Activated CD8-positive, alpha-beta memory T cell treated with anti-CD3 and anti-CD28 coated beads for 24 hours (primary cell): ENCODE measurements at places on chromosomes 7 and 10.

- DNase-seq, result no peak
Measured at GRCh38 chr10:5534051-5534821, 9.5 kb downstream of the CALML3 start.

GRCh38 chr7:30163231-30163894, 28.6 kb downstream of the MTURN start:
- no peak for DNase-seq

DNA sequence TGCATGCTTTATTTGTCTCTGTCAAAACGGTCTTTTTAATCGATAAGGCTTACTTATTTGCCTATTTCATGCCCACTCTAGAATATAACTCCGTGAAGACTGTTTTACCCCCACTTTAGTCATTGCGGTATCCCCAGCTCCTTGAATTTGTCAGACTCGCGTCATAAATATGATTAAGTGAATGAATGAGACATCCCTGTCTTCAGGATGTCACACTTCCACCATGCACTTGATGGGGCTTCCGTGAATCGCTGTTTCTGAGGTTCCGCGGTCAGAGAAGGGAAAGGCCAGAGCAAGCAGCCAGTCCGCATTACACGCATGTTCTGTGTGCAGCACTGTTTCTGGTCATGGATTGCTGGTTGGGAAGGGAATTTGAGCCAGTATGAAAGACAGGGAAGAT, 138.8 kb downstream of the CELF2 start:
- DNase-seq, result no peak

GRCh38 chr7:41742401-41743020, 39.6 kb upstream of the INHBA start:
- no peak for DNase-seq

DNA sequence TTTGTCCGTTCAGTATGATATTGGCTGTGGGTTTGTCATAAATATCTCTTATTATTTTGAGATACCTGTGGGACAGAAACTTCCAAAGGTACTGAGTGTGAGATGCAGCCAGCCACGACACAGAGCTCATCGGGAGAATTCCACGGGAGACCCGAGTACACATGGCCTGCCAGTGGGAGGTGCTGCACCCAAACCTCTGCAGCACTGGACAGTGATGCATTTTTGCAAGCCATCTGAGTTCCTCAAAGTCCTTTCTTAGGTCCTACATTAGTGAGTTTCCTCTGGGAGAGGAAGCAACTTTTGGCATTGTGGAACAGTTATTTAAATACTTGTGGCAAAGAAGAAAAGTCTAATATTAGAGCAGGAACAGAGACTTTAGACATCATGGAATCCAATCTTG, 77.5 kb downstream of the ARID5B start:
- no peak for DNase-seq

GRCh38 chr7:4265066-4265465, 417.0 kb upstream of the FOXK1 start:
- peak; percentile 33 for DNase-seq

- no peak for DNase-seq
Measured at GRCh38 chr7:1593091-1593866, 23.4 kb upstream of the PSMG3 start.

GRCh38 chr10:113527211-113527906, 25.5 kb upstream of the HABP2 start:
- DNase-seq, result peak; percentile 17

DNA sequence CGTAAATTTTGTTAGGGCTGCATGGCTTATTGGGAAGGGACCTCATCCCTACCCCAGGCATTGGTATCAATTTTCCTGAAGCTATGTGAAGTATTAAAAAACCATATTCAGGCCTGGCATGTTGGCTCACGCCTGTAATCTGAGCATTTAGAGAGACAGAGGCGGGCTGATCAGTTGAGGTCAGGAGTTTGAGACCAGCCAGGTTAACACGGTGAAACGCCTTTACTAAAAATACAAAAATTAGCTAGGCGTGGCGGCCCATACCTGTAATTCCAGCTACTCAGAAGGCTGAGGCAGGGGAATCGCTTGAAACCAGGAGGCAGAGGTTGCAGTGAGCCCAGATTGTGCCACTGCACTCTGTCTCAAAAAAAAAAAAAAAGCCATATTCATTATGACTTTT, 7.1 kb downstream of the TASOR2 start:
- no peak for DNase-seq

DNA sequence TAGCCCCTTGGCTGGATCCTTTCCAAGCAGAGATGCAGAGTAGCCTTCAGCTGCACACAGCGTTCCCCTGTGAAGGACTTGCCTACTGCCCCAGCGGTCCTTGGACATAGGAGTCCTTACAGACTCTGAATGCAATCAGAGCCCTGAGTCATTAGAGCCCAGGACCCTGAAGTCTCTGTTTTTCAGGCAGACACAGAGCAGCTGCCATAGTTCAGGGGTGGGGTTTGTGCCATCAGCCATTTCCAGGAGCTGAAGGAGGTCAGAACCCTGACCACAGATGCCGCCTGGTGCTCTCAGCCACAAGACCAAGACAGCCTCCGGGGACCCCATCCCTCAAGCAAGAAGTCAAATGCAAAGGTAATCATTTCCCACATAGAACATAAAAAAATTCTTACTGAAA, 32.8 kb upstream of the WDFY4 start:
- no peak for DNase-seq

- no peak for DNase-seq
Measured at GRCh38 chr10:78964952-78965633, 103.7 kb upstream of the ZMIZ1 start.

GRCh38 chr7:23184709-23185359, 3.0 kb downstream of the NUP42 start:
- no peak for DNase-seq

DNA sequence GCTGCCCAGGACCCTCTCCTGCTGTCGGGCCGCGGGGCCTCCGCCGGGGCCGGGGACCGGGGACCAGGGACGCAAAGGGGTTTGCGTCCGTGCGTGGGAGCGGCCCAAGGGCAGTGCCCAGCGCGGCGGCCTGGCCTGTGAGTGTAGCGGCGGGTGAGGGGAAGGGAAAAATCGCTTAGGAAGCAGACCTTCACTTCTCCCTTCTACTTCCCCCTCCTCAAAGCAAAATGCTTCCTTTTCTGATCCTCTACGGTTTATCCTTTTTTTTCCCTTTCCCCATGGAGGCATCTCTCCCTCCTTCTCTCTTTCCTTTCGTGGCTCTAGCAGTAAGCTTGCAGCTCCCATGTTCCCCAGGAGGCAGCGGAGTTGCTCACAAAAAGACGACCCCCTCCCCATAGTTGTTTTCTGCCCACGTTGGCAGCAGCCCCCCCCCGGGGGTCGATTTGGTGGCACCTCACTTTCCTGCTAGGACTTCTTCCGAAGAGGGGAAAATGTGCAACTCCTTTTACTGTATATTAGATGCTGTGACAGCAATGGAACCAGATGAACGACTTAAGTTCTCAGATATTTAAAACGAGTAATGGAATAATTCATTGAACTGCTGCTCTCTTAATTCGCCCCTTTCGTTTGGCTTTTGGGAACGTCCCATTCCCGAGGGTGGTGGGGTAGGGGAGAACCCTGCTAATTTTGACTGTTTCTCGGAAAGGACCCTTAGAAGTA, 724 bp downstream of the CAPZA2 start:
- peak; percentile 64 for DNase-seq

DNA sequence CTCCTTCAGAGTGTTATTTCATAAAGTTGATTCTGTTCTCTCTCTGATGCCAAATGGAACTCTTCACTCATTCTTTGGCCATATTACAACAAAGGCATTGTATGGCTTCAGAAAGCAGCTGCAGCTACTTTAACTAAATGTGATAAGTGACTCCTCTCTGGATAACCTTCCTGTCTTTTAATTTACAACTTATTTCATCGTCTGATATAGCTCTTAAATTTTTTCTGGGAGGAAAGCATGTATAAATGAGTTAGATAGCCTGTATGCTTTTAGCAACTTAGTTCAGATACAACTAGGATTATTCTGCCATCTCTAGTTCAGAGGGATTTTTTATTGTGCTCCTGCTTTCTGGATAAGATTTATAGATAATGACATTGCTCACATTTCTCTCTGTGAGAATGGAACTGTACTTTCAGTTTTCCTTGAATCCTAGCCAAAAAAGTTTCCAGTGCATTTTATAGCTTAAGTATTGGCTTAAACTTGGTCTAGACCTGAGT, 57.5 kb downstream of the KLHDC10 start:
- DNase-seq, result no peak

DNA sequence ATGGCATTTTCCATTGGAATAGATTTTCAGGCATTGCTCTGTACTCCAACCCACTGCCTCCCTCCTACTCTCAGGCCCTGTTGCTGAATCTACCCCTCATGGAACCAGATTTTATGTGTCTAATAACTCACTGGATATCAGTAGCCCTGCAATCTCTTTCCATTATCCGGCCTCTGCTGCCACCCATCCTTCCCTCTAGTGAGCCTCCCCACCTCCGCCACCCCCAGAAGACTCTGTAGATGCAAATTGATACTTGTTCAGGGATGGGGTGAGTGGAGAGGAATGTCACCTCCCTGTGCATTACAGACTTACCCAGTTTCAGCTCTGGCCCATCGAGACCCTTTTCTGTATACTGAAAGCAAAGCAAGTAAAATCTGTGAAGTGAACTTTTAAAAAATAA, 52.3 kb upstream of the PHYHIPL start:
- no peak for DNase-seq
